HFFc6 (cell line): ENCODE measurements at places on chromosomes 12 and 14. TPM values are rescaled to one million over a fixed set of nuclear protein-coding genes. Genes with fewer than 3 reads are reported as not detected.
A peak's percentile ranks its signal among the peaks of the same experiment; 100 is the strongest.

GRCh38 chr14:54593860-54594259, 26.9 kb downstream of the SAMD4A start:
- no peak for DNase-seq

- DNase-seq: peak; percentile 49
These were observed 630 bp downstream of the FOS start for GRCh38 chr14:75279153-75279762.

- no peak for DNase-seq
These were observed 3.6 kb downstream of the CBX5 start for GRCh38 chr12:54276368-54276767.

DNA sequence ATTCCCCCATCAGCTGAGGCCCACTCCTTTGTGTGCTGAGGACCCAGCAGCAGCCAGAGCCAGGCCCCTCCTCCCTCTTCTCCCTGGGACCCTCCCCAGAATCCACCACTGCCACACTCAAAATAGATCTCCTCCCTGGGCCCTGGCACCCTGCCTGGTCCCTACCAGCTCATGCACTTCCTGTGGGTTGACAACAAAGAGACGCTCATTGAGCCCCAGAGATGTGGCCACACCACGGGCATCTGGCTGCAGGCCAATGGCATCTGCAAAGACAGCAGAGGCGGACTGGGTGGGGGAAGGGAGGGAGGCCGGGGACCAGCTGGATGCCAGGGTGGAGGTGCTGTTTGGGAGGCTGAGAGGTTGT, 16.0 kb upstream of the ENDOU start:
- DNase-seq: no peak

- DNase-seq: peak; percentile 62
These were observed 64.0 kb downstream of the MON2 start for GRCh38 chr12:62530596-62530995.

The ZNF605 gene
- total RNA-seq: 7.0 to 11.2 TPM (median 9.9 TPM) in 3 replicates

- DNase-seq: no peak
These were observed 27.5 kb downstream of the COX16 start for GRCh38 chr14:70332015-70332414.

GRCh38 chr14:75445236-75445635, 17.4 kb downstream of the JDP2 start:
- no peak for DNase-seq

DNA sequence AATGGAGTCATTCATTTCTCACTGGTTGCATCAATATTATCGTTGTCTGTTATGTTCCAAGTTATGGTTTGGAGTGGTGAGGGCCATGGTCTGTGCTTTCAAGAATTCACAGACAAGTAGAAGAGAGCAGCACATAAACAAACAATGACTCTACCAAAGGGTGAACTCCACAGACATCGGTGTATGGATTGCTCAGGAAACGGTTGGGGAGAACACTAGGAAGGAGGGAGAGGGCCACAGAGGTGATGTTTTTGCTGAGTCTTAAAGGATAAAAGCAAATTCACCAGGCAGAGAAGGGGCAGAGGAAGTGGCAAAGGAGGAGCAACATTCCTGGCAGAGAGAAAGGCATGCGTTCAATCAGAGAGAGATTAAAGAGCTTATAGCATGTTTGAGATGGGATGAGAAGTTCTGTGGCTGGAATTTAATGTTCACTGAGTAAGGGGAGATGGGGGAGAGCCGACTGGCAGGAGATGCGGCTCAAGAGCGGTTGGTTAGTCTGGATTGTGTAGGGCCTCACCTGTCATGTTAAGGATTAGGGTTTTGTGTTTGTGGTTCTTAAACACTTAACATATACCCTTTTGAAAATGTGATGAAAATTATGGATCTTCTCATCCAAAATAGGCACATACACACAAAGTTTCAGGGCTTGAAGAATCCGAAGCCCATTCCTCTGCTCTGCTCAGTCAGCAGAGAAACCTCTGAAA, 42.3 kb upstream of the FRMD6 start:
- DNase-seq: no peak

The ADGRD1 gene
- total RNA-seq: not detected in 2 replicates

The SLC10A1 gene
- total RNA-seq: not detected in 2 replicates

The PLD4 gene
- 0.06 to 0.10 TPM in 2 of 3 replicates, not detected in the other for total RNA-seq

GRCh38 chr12:108299516-108299915, 39.6 kb downstream of the CMKLR1 start:
- DNase-seq: no peak

DNA sequence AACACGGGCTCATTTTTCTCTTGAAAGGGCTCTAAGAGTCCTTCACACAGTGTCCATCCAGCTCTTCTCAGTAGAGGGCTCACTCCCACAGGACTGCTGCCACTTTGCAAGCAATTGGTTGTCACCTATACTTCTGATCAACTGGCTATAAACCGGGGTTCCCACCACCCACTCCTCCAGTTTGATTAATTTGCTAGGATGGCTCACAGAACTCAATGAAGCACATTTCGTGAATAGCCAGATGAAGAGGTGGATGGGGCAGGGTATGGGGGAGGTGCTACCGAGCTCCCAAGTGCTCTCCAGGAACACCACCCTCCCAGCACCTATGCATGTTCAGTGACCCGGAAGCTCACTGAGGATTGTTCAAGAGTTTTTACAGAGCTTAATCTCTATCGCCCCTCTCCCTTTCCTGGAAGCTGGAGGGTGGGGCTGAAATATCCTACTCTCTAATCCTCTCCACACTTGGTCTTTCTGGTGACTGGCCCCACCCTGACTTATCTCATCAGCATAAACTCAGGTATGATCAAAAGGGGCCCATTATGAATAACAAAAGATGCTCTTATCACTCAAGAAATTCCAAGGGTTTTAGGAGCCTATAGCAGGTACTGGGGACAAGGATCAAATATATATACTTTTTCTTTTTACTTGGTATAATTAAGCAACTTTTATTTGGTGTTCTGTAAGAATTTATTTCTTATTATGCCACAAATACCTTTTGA, 13.9 kb upstream of the EGLN3 start:
- no peak for DNase-seq

DNA sequence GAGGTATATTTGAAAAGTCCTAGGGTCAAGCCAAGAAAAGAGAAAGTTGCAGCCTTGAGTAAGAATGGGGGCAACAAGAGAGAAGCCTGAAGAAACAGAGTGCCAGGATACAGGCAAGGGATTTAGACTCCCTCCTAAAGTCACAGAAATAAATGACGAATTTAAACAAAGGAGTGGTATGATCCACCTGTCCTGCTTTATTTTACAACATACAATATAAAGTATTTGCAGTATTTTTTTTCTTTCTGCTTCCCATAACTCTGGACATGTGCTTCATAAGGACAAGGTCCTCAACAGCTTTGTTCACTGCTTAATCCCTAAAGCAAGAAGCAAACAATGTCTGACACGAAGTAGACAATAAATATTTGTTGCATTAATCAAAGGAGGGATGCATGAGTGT, 57.4 kb downstream of the IFNG start:
- no peak for DNase-seq

The FAM222A gene
- total RNA-seq: 0.48 to 0.92 TPM (median 0.64 TPM) in 3 replicates

DNA sequence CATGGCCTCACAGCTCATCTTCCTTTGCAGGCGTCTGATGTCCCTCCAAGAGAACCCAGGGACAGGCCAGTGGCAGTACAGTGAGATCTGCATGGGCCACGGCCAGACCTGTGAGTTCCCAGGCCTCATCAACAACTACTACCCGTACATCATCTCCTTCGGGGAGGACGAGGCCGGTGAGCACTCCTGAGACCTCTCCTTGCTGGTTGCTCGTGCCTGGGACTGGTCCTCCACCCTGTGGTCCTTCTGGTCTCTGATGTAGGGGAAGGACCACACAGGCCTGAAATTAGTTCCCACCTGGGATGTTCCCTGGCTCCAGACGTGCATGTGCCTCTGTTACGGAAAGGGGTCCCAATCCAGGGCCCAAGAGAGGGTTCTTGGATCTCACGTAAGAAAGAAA, 17.9 kb downstream of the HHIPL1 start:
- DNase-seq: no peak

The CDKN3 gene
- 30.6 to 106 TPM (median 53.9 TPM) in 3 replicates for total RNA-seq

DNA sequence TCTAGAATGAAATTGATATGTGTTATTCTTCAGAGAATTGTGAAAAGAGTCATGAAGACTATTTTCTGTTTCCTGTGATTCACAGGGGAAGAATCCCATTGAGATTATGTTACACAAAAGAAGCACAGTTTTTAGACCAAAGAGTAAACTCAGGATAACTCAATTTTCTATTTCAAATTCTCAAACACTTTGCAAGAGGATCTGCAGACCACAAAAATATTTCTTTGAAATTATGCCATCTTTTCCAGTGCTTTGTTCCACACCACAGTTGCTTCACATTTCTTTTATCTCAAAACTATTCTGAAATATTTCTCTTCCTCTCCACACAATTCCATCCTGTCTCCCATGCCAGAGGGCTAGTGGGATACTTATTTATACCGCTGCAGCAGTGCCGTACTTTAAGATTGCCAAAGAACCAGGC, 188.9 kb upstream of the FOXG1 start:
- DNase-seq: no peak

The E2F7 gene
- total RNA-seq: 6.9 to 21.7 TPM (median 16.1 TPM) in 3 replicates

DNA sequence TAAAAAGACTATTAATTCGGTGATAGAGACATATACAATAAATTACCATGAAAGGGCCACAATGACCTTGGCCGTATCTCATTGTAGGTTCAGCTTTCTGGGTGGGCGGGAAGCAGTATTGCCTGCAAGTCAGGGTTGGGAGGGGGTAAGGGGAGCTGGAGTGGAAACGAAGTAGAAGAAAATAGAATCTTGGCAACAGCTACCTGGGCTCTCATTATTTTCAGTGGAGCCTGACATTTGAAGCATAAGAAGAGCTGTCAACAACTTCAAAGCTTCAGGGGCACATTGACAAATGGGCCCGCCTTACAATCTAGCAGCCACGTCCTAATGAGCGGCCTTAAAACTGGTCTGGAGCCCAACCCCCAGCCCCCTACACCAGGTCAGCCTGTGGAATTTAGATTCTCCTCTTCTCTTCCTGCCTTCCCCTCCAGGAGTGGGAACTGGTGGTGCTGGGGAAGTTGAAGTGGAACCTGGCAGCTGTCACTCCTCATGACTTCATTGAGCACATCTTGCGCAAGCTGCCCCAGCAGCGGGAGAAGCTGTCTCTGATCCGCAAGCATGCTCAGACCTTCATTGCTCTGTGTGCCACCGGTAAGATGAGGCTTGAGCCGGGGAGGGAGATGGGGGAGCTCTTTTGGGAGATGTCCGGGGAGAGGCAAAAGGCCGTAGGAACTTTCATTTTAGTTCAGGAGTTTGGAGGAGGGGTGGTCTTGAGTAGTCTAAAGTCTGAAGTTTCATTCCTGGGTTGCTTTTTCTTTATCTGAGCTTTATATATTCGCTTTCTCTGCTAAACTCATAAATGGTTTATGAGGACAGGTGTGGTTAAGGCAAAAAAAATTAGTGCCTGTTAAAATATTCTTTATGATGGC, 5.0 kb downstream of the CCND2 start:
- no peak for DNase-seq

GRCh38 chr12:105053116-105053572, 31.1 kb downstream of the ALDH1L2 start:
- DNase-seq: peak; percentile 60

- no peak for DNase-seq
These were observed 40.4 kb upstream of the NCOR2 start for GRCh38 chr12:124607681-124608425.

GRCh38 chr14:89299587-89299986, 117.4 kb downstream of the FOXN3 start:
- no peak for DNase-seq

DNA sequence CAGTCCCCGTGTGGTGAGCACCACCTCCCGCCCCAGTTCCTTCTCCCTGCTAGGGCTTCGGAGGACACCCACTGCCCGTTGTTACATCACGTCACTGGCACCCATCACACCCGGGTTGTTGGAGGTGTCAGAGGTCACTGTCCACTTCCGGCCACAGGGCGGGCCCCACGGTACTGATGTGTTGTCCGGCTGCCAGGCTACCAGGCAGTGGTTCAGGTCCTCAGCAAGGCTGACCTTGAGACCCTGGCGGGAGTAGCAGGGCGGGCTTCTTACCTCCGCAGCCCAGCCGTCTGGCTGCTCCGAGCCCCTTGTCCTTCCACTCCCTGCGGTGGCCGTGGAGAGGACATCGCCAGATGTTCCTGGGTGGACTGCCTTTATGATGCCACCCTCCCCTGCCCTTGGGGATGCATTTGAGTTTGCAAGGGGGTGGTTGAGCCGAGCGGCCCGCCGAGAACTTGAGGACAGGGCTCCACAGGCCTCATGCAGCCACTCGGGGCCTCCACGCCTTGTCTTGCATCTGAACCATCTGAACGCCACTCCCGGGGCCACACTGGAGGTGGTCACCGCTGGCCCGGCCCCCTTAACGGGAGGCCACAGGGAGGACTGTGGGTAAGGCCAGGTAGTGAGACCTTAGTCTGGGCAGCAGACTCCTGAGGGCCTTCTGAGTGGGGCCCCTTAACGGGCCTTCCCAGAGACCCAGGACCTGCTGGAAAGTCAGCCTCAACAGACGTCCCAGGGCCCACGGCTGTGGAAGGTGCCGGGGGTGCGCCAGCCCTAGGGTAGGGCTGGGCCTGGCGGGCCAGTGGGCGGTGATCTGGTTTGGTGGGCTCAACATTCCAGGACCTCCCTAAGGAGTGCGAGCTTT, 27.1 kb upstream of the PLD4 start:
- no peak for DNase-seq

DNA sequence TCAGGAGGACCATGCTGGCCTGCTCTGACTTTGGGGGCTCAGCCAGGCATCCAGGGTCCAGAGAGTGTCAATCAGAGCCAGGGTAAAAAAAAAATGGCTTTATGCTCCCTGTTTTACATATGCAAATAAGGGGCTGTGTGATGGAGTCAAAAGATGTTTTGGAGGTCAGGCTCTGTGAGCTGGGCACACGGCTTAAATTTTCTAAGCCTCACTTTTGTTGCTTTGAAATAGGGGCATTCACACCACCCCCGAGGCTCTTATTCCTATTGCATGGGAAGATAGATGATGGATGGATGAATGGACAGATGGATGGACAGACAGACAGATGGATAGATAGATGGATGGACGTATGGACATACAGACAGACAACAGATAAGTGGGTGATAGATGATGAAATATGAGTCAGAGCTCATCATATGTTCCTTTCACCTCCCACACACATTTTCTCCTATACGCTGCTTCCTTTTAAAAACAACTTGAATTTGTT, 42.7 kb downstream of the RIN3 start:
- no peak for DNase-seq

The GDF3 gene
- total RNA-seq: not detected in 3 replicates

DNA sequence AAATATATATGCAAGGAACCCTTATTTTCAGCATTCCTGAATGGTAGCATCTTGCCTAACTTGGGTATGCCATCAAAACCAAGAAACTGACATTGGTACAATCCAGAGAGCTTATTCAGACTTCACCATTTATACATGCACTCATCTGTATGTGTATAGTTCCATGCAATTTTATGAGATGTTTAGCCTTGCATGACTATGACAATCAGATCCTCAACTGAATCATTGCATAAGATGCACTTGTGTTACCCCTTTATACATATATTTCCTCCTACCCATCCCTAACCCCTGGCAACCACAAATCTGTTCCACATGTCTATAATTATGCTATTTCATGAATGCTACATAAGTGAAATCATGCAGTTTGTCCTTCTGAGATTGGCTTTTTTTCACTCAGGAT, 37.0 kb upstream of the PPFIBP1 start:
- DNase-seq: peak; percentile 24

DNA sequence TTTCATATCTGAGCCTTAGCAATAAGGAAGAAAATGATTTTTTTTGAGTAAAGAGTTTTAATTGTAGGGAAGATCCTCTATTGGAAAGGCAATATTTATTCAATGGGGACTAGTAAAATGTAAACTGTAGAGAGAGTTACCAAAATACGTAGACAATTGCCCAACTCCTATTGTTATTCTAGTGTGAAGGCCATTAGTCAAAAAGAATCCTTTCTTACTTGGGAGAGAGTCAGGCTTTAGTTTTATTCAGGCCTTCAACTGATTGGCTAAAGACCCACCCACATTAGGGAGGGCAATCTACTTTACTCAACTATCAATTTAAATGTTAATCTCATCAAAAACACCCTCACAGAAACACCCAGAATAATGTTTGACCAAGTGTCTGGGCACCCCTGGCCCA, 485.8 kb upstream of the ATXN7L3B start:
- DNase-seq: no peak
